ENCODE measurements at places on chromosomes 6 and 20.

DNA sequence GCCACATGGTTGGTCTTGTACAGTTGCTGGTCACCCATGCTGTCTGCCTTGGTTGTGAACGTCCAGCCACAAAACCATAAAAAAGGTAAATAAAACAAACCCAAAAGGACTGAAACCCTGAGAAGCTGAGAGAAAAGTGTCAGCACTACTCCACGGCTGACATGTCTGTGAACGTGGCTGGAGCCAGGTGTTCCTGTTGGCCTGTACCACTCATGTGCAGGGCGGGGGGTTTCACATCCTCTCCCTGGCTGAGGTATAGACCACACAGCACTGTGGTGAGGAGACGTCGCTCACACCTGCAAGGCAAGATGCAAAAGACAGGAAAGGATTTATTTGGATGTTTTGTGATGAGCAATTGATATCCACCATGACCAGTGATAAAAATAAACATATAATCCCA lies 51.9 kb upstream of the MRPS10 start:
- peak; percentile 86 for DNase-seq

DNA sequence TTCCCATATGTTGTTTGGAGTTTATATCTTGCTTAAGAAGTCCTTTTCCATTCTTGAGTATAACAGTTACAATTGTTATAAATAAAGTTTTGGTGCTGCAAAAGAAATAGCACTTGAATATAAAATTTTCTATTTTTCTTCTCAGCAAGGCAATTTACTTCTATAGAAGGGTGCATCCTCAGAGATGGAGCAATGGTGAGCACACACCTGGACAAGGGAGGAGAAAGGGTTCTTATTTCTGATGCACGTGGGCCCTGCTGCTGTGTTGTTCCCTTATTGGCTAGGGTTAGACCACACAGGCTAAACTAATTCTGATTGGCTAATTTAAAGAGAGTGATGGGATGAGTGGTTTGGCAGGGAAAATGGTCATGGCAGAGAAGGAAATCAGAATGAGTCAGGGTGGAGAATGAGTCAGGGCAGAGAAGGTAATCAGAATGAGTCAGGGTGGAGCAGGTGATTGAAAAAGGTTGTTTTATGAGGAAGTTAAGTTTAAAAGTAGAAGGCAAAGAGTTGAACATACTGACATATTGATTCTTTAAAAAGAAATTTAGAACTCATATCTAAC lies 38.0 kb downstream of the CST8 start:
- DNase-seq, result no peak

GRCh38 chr6:19632230-19632629 lies 204.9 kb upstream of the ID4 start:
- no peak for DNase-seq

DNA sequence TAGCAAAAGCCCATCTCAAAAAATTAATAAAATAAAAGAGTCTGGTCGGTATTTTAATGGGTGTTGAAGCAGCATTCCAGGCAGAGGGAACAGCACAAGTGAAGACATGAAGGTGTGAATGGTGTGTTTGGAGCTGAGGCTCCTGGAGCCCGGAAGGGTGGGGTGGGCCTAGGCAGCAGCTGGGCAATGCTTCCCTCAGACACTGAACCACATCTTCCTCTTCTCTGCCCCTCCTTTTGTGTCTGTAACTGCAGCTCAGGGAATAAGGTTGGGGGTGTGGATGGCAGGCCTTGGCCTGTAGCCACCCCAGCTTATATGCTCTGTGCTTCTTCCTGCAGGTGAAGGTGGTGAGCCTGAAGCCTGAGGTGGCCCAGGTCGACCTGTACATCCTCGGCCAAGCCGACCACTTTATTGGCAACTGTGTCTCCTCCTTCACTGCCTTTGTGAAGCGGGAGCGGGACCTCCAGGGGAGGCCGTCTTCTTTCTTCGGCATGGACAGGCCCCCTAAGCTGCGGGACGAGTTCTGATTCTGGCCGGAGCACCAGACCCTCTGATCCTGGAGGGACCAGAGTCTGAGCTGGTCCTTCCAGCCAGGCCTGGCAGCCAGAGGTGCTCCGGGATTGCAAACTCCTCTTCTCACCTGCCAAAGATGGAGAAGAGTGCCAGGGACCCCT lies 26.6 kb downstream of the POFUT1 start:
- no peak for DNase-seq

Measured in GM20000 (cell line).